Activated CD4-positive, CD25-positive, alpha-beta regulatory T cell (primary cell): ENCODE measurements at places on chromosomes 12 and 14.

DNA sequence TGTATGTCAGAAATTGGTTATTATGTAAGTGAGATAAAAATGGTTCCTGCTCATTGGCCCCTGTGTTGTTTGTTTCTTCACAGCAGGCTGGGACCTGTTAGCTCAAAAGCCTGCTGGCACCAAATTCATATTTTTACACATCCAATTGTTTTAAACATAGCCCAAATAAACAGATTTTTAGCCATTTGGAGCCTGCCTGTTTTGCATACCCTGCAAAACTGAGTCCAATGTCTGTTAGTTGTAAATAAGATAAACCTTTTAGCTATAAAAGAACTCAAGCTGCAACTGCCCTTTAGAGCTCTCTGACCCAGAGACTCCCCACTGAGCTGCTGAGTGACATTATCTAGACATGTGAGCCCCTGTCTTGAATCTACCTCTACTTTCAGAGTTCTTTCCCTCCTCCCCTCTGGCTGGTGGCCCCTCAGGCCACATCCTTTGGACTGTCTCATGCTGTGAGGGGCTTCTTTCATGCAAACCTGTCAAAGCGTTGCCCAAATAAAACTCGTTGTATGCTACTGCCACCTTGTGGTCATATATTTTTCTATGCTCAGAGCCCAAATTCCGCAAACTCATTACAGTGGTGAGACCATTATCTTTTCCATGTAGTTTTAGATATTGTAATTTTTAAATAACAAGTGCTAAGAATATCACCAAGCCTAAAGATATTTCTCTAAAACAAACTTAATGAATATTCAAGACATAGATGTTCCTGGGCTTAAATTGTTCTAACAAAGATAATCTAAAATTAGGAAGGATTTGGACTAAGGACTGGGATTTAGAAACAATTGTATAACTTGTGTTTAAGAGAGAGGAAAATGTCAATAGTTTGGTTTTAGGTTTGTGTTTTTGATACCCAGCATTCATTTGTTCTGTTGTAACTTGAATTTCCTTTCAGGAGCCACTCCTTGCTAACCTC lies 337.9 kb downstream of the AACS start:
- no peak for DNase-seq

DNA sequence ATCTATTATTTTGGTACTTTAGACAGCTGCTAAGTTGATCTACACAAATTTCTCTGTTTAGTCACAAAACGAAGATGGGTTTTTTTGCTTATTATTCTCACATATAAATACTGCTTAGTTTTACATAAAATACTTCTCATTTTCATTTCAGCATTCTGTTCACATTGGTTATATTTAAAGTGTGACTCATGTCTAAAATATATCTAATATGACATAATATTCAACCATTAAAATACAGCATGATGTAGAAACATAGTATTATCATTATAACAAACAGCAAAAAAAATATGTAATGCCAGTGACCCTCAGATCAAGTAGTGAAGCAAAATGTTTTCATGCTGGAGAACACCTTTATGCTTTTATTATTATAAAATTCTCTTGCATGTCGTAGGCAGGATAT lies 63.7 kb downstream of the SH2B3 start:
- DNase-seq: no peak

GRCh38 chr12:74847169-74847568 lies 309.5 kb downstream of the ATXN7L3B start:
- no peak for DNase-seq

DNA sequence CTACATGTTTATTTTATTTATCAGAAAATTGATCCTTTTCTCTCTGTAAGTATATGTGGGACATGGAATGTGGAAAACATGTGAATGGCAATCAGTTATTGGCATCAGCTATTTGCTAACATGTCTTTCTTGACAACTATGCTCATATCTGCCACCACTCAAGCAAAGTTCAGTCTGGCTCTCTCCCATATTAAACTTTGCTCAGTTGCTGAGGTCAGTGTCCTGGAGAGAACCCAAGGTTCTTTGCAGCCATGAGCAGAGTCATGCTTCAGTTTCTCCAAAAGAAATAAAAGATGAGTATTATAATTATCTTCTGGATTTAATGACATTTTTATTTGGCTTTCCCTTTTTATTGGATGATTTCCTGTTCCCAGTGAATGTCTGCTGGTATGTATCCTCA lies 42.6 kb downstream of the A2M start:
- DNase-seq: no peak

GRCh38 chr14:23663127-23663526 lies 27.0 kb downstream of the DHRS2 start:
- no peak for DNase-seq

DNA sequence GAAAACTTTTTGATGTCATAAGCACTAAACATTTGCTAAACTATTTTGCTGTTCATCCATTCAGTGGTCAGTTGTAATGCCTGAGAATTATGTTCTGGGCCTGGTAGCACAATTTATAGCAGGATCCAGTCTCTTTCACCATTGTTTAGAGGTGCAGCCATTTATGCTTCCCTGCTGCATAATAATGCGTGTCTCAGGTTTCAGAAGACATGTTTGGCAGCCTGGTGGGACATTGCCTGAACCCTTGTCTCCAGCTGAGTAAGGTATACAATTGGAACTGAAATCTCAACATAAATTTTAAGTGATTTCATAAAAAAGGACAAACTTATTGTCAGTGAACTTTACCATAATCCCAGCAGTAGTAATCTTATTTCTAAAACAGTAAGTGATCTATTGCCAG lies 94.8 kb downstream of the POLR3B start:
- no peak for DNase-seq

DNA sequence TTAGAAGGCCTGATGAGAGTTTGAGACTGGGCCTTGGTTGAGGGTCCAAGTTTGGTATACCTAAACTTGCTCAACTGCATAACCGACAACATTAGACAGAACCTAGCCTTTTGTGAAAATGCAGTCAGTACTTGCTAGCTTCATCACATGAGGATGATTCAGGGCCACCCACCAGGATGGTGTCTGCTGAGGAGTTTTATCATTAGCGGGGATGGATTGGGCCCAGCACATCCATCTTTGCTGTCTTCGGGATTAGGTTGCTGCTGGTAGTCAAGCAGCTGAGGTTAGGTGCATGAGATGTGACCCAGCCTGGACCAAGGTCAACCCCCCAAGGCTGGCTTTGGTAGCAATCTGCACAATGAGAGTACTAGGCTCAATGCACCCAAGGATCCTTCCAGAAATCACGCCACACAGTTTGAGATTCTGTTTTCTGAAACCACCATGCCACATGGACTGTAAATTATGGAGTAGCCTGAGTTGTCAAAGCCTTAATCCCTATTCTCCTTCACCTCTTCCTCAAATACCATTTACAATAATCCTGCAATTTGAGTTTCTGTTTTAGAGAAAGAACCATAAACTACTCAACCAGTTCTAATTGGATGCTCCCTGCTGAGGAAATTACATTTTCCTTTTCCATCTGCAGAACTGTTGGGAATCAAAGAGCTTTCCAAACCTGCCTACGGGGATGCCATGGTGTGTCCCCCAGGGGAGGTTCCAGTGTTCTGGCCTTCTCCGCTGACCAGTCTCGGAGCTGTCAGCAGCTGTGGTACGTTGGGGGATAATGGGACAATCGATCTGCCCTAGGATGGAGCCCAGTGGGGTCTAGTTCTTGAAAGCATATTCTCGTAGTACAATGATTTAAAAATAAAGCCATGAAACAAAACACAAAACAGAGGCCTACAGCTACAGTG lies 61.7 kb downstream of the DGLUCY start:
- DNase-seq: no peak

GRCh38 chr14:61480704-61481285 lies 159.4 kb downstream of the PRKCH start:
- DNase-seq: no peak

GRCh38 chr14:77143071-77143470 lies 1.5 kb upstream of the ZDHHC22 start:
- DNase-seq: no peak

GRCh38 chr12:3885277-3886094 lies 12.3 kb upstream of the PARP11 start:
- DNase-seq: no peak

DNA sequence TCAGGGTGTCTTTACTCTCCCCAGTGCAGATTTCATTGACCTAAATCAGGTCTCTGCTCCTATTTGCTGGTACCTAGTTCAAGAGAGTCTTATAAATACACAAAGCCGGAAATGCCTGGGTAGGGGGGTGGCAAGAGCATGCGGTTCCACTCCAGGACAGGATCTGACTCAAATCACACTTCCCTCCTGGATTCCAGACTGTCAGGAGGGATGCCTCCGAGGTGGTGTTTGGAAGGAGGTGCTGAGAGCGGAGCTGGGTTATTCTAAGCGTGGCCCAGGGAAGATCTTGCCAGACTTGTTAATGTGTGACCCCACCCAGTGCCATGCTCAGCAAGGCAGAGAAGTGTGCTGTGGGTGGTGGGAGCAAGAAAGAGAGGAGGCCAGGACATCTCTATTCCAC lies 49.8 kb downstream of the B4GALNT3 start:
- DNase-seq: no peak

GRCh38 chr12:47707355-47707754 lies 1.5 kb upstream of the RPAP3 start:
- no peak for DNase-seq

GRCh38 chr12:124747426-124748161 lies 116.1 kb downstream of the SCARB1 start:
- DNase-seq: no peak

DNA sequence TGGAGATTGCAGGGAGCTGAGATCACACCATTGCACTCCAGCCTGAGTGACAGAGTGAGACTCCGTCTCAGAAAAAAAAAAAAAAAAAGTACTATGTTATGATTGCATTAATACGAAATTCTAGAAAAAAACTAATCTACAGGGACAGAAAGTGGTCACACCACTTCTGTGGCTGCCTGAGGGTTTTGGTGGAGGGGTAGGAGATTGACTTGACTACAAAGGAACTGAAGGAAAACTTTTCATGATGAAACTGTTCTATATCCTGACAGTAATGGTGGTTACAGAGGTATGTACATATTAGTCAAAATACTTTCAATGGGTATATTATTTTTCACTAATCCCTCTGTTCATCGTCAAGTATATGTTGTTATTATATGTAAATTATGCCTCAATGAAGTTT lies 42.1 kb downstream of the FOXN3 start:
- no peak for DNase-seq

DNA sequence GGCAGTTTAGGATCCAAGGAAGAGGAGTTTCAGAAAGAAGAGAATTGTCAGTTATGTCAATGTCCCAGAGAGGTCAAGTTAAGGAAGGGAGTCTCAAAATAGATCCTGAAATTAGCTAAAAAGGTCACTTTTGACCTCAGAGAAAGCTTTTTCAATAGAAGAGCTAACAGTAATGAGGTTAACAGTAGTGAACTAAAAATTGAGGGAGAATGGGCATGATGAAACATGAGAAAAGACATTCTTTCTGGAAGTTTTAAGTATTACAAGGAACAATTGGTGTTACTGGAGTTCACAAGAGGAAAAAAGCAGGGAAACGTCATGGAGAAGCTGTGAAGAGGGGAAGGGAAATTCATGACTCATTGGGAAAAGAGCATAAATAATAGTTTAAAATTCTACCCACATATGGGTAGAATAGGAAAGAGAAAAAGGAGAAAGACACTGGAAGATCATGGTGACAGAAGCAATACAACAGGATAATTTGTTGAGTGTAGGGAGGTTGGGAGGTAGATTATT lies 381.2 kb upstream of the FAR2 start:
- no peak for DNase-seq
